ENCODE measurements at places on chromosomes 2 and 18.

DNA sequence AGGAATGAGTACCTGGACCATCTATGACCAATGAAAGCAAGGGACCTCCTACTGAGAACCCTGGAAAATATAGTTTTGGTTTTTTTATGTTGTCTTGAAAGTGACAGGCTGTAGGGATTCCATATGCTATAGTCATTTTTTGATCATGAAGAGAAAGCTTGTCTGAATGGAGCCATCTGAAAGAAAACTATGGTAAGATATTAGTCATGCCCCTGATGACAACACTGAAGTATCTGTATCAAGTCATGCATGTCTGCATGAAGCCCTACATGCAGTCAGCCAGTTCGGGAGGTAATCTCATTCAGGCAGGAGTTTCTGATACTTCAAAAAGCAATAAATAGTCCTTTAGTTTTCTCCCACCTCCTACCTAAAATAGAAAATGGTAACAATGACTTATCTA, 1042.0 kb downstream of the DPP10 start:
- DNase-seq: no peak

DNA sequence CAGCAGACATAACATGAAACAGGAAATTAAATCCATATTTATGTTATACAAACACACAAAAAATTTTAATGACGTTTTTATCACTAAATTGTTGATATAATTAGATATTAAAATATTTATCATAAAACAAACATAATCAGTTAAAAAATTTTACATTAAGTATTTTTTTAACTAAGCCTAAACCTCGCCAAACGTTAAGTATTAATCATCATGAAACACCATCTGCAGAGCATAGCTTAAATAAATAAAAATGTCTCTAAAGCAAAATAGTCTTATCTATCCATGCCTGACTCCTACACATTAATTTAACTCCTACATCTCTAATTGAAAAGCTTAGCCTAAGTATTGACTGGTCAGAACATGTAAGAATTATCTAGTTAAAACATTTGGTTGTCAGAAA, 271.6 kb upstream of the RND3 start:
- DNase-seq: no peak

DNA sequence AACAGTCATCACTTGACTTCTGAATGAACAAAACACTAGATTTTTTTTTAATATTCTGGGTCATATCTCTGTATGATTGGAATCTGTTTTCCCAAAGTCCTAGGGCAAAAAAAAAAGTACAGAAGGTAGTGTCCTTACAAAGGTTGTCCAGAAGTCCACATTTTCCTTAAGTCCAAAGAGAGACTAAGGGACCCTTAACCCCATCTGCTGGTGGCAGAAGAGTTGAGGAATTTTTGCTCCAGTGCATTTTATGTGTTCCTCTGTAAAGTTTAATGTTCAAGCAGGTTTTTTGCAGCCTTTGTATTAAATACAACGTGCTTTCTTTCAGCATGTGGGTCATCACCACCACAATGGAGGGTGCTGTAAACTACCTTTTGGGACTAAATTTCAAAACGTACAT, 215.9 kb downstream of the SP3 start:
- DNase-seq: no peak

- no peak for DNase-seq
Observed at GRCh38 chr2:169095621-169096105, 26.3 kb downstream of the DHRS9 start.

DNA sequence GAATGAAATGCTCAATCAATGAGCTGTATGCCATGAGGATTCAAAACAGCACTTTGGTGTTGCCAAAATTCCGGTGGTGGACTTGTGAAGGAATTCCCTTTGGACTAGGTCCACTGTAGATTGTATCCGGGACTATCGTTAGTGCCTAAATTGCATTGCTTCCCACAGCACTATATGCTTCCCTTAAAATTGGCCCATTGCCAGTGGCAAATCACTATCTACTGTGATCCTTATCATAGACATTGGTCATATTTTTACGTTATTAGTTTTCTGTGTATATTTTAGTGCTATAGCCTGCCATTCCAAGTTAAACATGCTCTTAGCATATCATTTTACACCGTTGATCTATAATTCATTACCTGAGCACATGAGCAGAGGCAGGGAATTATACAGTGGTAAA, 1.7 kb downstream of the PJVK start:
- no peak for DNase-seq

GRCh38 chr2:237205561-237205971, 119.9 kb downstream of the COPS8 start:
- DNase-seq: no peak

GRCh38 chr18:66150650-66151049, 399.8 kb downstream of the CDH7 start:
- no peak for DNase-seq

DNA sequence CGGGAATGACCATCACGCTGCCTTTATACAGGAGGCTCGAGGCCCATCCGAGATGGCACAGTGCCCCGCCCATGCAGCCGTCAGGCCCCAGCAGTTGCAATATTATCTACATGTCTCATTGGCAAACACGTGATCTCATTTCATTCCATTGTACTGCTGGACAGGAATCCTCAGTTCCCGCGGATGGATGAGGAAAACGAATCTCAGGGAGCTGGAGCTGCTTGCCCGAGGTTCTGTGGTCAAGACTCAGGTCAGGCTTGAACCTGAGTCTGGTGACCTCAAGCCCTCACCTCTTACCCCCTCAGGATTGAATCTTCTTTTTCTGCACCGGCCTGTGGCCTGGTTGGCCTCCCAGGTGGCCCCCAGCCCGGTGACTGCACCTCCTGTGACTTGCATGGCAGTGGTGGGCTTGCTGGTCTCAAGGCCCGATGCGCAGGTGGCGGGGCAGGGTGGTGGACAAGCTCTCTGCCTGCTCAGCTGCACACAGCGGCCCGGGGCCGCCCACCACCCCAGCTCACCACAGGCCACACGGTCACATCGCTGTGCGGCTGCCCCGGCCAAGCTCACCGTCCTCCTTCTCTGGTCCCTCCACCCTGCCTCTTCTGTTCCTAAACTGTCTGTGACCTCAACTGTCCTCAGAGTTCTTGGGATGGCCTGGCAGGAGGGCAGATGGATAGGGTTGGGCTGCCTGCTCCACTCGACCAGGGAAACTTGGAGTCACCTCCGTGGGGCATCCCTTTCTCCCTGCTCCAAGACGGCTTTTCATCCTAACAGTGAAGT, 52.0 kb upstream of the HS6ST1 start:
- no peak for DNase-seq

All from esophagus squamous epithelium (tissue), 5 donors.